ENCODE measurements at places on chromosomes 4 and X.

DNA sequence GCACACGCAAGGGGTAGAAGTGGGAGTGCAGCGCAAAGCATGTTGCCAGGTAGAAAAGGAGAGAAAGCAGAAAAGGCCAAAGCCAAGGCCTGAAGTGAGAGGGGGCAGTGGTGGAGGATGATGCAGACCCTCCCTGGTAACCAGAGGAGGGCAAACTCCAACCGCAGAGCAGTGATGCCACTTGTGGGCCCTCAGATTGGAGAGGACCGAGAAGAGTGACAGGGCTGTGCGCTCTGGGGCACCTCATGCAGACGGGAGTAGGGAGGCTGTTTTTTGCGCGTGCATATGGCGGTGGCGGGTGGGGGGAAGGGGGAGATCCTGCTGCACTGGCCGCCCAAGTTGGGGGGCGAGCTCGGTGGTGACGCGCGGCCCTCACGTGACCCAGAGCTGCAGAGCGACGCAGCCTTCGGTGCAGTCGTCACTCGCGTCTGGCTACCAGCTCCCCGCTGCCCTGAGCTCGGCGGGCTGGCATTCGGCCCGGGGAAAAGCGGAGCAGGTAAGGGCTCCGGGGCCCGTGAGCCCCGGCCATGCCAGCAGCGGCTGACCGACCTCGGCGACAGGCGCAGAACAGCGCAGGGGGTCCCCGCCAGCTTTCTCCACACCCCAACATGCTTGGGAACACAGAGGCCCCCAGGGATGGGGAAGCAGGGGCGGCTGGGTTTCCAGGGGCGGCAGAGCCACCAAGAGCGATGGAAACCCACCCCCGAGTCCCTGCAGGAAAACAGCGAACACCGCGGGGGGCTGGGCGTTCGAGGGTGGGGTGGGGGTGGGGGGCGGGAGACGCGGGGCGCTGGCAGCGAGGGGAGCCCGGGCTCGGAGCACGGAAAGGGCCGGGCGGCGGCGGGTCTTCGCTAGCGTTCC is at the start of gene BEX3:
Gene BEX3, plus strand, starts transcription at position 421 of the 861 bp plus-strand sequence. CDS start 984 bp downstream, outside the sequence.
- DNase-seq: peak; percentile 18

DNA sequence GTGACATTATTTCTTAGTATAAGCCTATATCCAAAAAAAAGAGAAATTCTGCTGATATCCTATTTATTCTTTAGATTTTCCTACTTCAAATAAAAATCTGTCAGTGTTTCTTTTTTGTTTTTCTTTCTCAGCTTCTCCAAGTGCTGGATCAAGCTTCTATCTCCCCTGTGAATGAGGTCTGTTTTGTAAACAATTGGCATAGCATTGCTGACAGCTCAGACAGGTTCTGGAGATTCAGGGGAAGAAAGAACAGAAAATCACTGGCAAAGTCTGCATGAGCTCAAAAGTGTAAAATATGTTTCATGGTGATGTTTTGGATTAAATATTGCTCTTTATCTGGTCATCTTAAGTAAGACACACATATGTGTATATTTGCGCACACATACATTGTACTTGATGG is 492.0 kb upstream of the IGFBP7 start:
- no peak for DNase-seq

GRCh38 chr4:127548990-127549925 is 83.5 kb upstream of the INTU start:
- DNase-seq: no peak

DNA sequence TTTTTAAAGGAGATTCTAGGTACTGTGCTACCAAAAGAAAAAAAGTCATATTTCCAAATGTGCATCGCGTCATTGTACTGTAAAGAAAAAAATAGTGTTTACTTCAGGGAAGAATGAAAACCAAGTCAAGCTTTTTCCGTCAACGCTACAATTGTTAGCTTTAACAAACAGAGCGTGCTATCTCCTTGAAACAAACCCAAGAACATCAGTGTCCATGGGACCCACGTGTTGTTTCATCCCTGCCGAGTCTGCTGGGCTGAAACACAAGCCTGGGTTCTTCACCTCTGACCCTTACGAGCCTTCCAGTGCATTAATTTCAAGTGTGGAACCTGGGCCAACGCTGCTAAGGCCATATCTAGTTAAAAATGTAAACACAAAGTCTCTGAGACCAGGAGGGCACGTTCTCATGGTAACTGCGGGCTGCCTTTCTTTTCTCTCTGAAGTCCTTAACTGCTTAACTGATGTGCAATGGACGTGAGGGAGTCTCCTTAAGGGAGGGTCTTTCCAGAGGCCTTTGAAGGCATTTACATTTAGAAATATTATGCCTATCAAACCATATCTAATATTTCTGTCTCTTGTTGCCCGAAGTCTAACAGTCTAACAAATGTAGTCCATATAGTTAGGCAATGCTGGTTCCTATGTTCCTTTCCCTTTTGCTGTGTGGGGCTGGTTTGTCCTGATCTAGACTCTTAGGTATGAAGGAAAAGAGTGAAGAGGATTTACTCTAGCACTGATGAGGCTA is 36.3 kb downstream of the ING2 start:
- no peak for DNase-seq

Data from RCC 7860 (cell line).